NCI-H1417 treated with DMSO at 0.1 percent for 48 hours (cell line): ENCODE measurements at places on chromosomes 2 and 18.

DNA sequence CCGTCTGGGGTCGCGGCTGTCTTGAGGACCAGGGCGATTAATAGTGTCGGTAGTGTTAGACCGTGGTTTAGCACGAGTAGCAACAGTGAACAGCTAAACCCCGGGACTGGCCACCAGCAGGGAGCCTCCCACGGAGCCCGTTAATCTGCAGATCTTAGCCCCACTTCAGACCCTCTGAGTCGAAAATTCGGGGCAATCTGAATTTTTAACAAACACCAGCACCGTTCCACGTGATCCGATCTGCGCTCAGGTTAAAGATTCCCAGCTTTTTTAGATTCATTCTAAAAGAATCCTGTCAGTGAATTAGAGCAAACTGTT lies 479 bp upstream of the ATP5F1A start:
- DNase-seq: no peak

DNA sequence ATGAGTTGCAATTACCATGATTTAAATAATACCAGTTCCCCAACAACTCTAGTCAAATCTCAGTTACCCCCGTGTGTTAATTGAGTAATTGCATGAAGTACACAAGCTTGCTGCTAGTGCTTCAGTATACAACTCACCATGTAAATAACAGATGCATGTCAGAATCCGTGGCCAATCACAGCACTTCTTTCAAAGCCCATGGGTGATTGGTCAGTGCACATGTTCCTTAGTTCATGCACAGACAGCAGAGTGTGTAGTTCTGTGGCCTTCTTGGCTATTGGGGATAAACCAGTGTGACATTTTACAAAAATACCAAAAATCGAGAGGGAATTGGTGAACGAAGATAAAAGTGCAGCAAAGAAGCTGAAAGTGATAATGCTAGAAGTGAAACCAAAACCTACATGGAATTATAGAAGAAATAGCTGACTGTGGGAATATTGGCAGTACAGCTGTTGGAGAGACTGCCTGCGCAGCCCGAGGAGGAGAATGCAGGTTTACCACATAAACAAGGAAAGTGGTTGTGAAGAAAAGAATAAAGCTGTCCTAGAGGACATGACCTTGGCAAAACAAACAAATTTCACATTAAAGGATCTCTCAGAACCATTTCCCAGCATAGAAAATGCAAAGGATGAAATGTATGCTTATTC lies 59.4 kb downstream of the NEDD4L start:
- DNase-seq: no peak

GRCh38 chr2:226489775-226490541 lies 309.7 kb downstream of the IRS1 start:
- DNase-seq: no peak

GRCh38 chr18:24089076-24089475 lies 49.8 kb upstream of the CABYR start:
- DNase-seq: no peak

GRCh38 chr2:39455826-39456225 lies 18.7 kb upstream of the MAP4K3 start:
- no peak for DNase-seq

GRCh38 chr2:20015482-20016083 lies 3.1 kb upstream of the MATN3 start:
- DNase-seq: no peak

- DNase-seq: no peak
Measured at GRCh38 chr2:25131567-25132298, 36.6 kb downstream of the POMC start.

DNA sequence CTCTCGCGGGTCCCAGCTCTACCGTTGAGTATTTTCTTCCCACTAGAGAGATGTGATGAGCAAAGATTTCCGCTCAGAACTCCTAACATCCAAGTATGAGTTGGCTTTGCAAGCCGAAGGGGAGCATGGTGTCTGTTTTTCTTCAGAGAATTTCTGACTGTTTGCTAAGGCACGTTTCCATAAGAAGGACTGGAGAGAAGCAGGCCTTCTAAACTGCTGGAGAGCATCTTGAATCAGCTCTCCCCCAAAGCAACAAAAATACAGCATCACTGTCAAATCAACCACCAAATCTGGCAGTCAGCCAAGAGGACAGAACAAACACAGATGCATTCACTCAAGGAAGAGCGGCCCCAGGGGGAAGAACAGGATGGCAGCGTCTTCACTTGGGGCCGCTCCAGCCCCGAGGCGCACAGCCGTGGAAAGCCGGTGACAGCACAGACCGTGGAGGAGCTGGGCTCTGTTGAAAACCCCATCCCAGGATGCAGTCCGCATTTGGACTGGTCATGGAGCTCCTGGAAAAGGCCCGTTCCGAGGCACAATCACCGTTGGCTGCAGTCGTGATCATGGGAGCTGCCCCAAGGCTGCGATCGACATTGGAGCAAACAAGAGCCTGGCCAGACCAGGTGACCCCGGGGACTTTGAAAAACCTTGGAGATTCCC lies 101.4 kb downstream of the NFATC1 start:
- no peak for DNase-seq

GRCh38 chr2:102137138-102137537 lies 5.4 kb upstream of the IL1R1 start:
- no peak for DNase-seq

GRCh38 chr2:209322041-209322440 lies 101.8 kb upstream of the MAP2 start:
- no peak for DNase-seq

- DNase-seq: no peak
Measured at GRCh38 chr2:48306409-48307284, 223.3 kb upstream of the STON1 start.

GRCh38 chr2:221596192-221596591 lies 24.1 kb upstream of the EPHA4 start:
- DNase-seq: no peak
